ENCODE measurements at places on chromosomes 7 and 10.

DNA sequence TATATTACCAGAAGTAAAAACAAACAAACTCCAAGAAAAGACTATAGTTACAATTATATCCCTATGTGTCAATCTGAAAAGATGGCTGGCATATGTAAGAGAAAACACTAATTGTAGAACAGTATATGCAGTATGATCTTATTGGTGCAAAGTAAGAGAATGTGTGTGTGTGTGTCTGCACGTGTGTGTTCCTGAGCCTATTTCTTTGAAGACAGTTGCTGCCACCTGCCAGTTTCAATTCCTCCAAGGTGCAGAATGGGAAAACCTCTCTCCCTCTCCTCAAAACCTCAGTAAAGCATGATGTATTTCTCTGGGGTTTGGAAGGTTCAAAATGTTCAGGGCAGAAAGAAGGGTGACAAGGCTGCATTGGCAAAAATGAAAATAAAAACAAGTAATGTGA lies 8.8 kb upstream of the SFTPA1 start:
- DNase-seq: no peak

DNA sequence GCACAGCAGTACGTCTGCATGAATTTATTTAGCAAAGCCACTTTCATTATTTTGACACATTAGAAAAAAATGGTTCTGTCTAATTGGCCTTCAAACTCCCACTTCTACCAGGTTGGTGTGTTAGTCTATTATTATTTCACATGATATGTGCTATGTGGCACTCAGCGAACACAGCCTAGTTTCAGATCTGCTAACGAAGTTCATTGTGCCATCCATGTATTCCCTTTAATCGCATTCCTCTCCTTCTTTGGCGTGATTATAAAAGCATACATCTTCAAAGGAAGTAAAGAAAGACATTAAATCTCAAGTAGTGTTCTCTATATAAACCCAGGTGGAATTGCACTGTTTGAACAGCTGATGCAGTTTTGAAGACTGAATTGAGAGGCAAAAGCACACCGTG lies 96.4 kb upstream of the CACNA2D1 start:
- DNase-seq: no peak

GRCh38 chr10:75607576-75607975 lies 176.2 kb downstream of the LRMDA start:
- DNase-seq: no peak

DNA sequence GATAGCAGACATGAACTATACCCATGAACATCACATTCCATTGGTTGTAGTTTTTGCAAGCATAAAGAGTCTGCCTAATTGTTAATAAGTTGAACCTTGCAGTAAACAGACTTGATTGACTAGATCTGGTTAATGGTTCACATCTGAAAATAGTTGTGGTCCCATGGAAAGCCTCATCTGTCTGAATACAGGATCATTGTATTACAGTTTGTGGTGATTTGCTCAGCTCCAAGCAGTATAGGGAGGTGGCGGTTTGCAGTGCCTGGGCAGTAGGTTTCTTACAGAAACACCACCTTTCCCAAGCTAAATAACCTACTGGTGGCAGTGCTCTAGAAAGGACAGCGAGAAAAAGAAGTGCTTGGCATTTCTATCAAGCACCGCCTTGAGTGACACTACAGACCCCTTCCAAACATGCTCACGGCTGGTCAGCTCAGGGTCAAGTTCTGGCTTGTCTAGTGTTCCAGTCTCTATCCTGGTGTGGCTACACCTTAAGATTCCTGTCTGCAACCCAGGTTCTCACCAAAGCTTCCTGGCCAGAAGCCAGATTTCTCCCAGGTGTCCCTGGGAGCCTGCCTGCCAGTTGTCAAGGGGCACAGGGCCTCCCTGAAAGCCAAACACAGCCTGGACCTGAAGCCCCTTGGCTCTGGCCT lies 119.9 kb downstream of the FANK1 start:
- DNase-seq: no peak

DNA sequence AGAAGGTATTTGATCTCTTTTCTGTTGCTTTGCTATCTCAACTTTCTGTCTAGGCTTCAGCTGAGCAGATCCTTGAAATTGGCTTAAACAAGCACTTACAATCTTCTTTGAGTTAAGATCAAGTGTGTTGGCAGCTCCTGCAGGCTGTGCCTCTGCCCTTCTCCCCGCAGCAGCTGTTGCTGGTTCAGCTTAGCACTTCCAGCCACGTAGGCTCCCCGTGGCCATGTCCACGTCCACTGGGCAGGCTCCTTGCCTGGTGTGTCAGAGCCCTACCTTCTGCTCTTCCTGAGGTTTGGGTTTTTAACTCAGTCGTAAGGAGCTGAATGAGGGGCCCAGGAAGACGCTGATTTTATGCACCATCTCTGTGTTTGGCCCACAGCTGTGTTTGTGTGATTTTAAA lies 47.2 kb downstream of the CAMK1D start:
- DNase-seq: no peak

DNA sequence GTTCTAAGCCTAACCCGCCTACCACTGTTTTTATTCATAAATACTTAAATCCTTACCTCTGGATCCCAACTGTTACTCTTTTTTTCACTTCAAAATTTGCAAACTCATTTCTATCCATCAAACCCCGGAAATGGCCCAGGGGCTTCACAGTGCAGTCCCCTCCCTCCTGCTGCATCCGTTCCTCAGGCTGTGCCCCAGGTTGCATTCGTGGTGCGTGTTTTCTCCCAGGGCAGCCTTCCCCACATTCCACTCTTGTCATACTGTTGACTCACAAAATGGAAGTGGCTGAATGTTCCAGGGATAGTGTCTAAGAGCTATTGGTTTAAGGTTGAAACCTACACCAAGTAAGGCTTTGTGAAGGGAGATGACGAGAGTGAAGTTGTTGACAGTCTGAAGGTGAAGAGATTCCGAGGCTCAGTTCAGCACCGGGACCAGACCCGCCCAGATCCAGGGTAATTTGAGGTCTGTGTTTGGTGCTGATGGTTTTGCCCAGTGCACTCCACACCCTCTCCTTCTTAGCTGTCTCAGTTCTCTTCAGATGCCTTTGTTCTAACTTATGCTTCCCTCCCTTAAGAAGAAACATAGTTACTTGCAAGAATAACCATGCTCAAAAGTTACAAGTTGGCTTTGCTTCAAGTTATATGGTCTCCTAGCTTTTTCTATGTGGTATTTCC lies 7.7 kb downstream of the INSIG1 start:
- no peak for DNase-seq

GRCh38 chr7:37944737-37945054 lies 24.3 kb downstream of the EPDR1 start:
- no peak for DNase-seq

GRCh38 chr10:22690158-22690557 lies 24.2 kb downstream of the PIP4K2A start:
- no peak for DNase-seq

GRCh38 chr10:105674448-105674847 lies 1033.4 kb downstream of the SORCS3 start:
- no peak for DNase-seq

- no peak for DNase-seq
These were observed 135.9 kb downstream of the JCAD start for GRCh38 chr10:29923416-29923965.

- no peak for DNase-seq
These were observed 1.9 kb upstream of the TRPV6 start for GRCh38 chr7:142887282-142888015.

- DNase-seq: no peak
These were observed 274.7 kb downstream of the USP6NL start for GRCh38 chr10:11336722-11337162.

- no peak for DNase-seq
These were observed 80.0 kb downstream of the DAGLB start for GRCh38 chr7:6367701-6368211.

DNA sequence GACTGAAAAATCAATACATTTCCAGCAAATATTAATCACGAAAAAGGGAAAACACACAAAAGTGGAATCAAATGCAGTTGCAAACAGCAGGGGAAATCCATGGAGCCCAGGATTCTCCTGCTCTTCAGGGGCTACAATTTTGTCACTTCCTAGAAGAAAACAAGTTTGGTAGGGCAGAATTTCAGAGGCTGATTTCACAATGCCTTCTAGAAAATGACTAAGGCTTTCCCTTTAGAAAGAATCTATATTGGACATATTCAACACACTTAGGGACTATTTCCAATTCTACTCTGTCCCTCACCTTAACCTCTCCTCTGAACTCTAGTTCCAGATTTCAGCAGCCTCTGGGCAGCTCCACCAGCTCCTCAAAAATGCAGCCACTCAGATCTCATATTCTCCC lies 111.3 kb downstream of the HECTD2 start:
- DNase-seq: no peak

GRCh38 chr7:119640326-119640725 lies 632.6 kb upstream of the KCND2 start:
- no peak for DNase-seq

- no peak for DNase-seq
These were observed 1202.3 kb upstream of the LRRTM3 start for GRCh38 chr10:65723525-65723924.

- no peak for DNase-seq
These were observed 4.0 kb upstream of the PPP1R3C start for GRCh38 chr10:91636892-91637291.

GRCh38 chr10:12579954-12580858 lies 230.9 kb downstream of the CAMK1D start:
- DNase-seq: no peak

- no peak for DNase-seq
These were observed 95.9 kb upstream of the RHOBTB1 start for GRCh38 chr10:61039868-61040267.

DNA sequence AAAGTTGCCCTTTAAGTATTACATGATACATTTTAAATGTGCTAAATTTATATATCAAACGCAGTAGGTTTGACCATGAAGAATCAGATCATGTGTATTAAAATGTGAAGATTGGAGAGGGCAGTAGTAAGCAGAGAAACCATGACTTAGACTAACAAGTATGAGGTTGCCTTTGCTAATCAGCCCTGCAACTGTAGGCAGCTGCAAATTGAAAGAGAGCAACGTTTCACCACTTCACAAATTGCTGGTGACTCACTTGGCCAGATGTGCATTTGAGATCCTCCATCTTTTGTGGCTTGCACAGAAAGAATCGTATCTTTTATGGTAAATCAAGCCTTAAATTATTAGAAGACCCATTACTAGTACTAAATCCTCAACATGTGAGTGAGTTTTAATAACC lies 10.1 kb upstream of the SEMA3A start:
- no peak for DNase-seq

DNA sequence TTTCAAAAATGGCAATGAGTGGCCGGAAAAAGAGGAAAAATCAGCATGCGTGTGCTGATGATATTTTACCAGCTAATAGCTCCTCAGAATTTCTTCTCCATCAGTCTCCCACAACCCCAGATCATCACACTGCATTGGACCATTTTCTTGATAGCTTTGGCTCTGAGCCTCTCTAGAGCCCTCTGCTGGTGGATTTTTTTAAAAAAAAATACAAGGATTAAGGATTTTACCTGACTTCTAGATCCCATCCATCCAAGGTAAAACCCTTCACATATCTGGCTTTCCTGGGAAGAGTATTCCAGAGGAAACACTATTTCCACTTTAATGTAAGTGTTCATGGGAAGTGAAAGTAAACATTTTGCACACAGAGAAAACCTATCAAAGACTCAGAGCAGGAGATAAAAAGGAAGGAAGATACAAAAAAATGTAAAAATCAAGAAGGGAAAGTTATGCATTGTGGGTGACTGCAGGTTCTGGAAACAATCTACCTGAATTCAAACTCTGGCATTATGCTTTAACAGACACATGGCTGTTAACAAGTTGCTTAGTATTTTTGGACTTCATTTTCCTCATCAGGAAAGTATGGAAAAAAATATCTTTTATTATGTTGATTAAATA lies 380.9 kb downstream of the LRRTM3 start:
- no peak for DNase-seq

GRCh38 chr10:63466144-63466935 lies 563 bp upstream of the JMJD1C start:
- no peak for DNase-seq

- no peak for DNase-seq
These were observed 19.8 kb downstream of the PIK3AP1 start for GRCh38 chr10:96700374-96701099.

GRCh38 chr10:59303018-59303417 lies 59.3 kb downstream of the FAM13C start:
- no peak for DNase-seq

DNA sequence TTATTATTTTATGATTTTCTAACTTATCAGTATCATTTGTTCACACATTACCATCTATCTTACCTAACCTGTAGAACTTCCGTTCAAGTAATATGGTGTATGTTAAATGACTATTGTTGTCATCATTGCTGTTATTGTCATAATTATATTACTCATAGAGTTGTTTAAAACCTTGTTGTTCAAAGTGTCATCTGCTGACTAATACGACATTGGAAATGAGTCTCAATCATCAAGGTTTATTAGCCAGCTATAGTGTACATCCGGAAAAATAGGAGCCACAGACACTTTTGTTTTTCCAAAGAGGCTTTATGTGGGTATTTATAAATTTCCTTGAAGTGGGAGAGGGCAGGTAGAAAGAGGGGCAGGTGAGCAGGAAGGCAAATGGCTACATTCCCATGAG lies 386.9 kb upstream of the LRRTM3 start:
- no peak for DNase-seq

DNA sequence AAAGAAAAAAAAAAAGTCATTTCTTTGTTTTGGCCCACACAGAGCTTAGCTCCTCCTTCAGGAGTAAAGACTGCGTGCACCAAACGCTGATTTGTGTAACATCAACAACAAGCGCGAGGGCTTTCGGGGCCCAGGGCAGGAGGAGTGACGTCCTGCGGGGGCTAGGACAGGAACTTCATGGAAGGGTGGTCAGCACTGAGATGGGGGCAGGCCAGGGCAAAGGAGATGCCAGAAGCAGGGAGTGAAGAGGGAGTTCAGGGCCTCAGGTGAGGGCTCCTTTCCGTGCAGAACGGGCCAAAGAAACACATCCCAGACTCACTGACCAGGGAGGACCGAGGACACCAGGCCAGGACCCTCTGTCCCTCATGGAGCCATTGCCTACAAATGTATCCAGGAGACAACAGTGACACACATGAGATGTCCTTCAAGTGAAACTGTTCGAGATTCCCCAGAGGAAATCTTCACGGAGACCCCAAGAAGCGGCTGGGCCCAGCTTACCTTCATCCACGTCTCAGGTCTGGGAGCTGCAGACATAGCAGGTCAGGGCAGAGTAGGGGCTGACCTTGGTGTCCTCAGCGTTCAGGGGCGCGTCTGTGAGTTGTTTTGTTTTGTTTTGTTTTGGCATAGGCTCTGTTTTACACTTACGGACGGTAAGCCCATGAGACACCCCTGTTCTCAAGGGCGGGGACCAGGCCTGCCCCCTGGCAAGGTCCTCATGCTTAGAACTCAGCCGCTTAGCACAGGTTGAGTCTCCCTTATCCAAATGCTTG lies 30.4 kb upstream of the SHH start:
- no peak for DNase-seq

- no peak for DNase-seq
These were observed 16.2 kb downstream of the CSTF2T start for GRCh38 chr10:51683031-51683691.

GRCh38 chr7:111092406-111093236 lies 1.7 kb downstream of the LRRN3 start:
- no peak for DNase-seq

DNA sequence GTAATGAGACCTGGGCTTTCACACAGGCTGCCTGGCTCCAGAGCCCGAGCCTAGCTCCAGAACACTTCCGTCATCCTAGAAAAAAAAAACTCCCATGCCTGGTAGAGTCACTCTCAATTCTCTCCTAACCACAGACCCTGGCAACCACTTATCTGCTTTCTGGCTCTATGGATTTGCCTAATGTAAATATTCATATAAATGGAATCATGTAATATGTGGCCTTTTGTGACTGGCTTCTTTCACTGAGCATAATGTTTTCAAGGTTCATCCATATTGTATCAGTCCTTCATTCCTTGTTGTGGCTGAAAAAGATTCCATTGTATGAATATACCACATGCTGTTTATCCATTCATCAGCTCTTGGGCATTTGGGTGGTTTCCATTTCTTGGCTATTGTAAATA lies 167.7 kb upstream of the MKLN1 start:
- DNase-seq: no peak
